ENCODE measurements at places on chromosomes 16 and 17.

GRCh38 chr16:88731699-88732098 is 25.4 kb downstream of the CTU2 start:
- DNase-seq = no peak

DNA sequence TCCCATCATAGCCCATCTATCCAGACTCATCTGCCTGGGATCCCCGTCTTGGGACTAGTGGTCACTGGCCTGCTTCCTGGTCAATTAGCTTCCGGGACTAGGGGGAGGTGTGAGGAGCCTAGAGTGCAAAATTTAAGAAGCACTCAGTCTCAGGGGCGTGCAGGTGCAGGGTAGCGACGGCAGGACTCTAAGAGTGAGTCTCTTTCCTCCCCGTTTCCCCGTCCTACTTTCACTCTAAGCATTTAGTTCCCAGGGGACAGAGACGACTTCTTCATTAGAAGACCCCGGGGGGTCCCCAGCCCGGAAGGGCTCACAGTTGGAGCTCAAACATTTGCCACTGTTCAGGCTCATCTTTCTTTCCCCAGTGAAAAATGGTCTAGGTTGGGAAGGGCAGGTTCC is 677 bp upstream of the ZNHIT3 start:
- DNase-seq = no peak

GRCh38 chr17:5785338-5785737 is 201.0 kb upstream of the NLRP1 start:
- DNase-seq = no peak

GRCh38 chr17:47946929-47947397 is 5.6 kb downstream of the PNPO start:
- DNase-seq = peak; percentile 74

DNA sequence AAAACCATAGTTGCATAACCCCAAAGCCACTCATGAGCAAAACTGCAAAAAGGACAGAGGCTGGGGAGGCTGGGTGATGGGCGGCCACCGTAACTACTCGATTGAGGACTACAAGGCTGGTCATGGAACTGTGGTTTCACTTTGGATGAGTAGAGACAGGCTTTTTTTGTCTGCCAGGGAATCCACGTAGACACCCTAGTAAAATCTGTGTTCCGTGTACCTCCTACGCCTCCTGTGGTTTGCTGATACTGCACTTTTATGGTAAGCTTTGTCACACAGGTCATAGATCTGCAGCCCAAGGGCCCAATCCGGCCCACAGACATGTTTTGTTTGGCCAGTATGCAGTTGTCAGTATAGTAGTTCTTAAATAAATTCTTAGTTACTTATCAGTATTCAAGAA is 2.2 kb upstream of the TLCD3B start:
- DNase-seq = no peak

DNA sequence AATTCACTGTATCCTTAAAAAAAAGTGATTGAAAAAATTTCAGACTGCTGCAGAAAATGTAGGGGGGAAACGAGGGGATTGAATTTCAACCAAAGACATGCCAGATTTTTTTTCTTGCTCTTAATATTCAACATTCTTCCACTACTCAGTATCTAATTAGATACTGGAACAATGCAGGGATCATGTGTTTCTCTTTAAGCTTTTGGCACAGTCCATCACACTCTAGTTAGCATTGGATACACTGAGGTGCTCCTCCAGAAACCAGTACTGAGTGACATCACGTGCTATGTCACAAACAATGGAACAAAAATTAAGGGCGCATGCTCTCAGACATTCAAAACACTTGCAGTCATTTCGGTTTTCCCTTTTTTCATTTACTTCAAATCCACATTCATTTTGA is 298.6 kb upstream of the PSMD7 start:
- no peak for DNase-seq

GRCh38 chr16:67773099-67773498 is 33.3 kb downstream of the RANBP10 start:
- no peak for DNase-seq

GRCh38 chr17:27513849-27514248 is 57.6 kb downstream of the KSR1 start:
- DNase-seq = no peak
